Glomerular endothelial cell (primary cell): ENCODE measurements at places on chromosomes 12 and 14. TPM values are rescaled to one million over a fixed set of nuclear protein-coding genes. Genes with fewer than 3 reads are reported as not detected.
A peak's percentile ranks its signal among the peaks of the same experiment; 100 is the strongest.

ACRBP gene
- total RNA-seq, result 0.58 TPM in 1 of 2 replicates, not detected in the other

FAM222A gene
- total RNA-seq, result 0.99 and 1.0 TPM in 2 replicates

B3GNT4 gene
- not detected in 2 replicates for total RNA-seq

NR4A1 gene
- total RNA-seq, result 2.4 and 3.4 TPM in 2 replicates

CLMN gene
- total RNA-seq, result 2.6 and 3.0 TPM in 2 replicates

GALNT16 gene
- total RNA-seq, result 0.70 and 1.3 TPM in 2 replicates

DDX51 gene
- 9.9 and 16.0 TPM in 2 replicates for total RNA-seq

KLRC2 gene
- total RNA-seq, result not detected in 2 replicates

DNA sequence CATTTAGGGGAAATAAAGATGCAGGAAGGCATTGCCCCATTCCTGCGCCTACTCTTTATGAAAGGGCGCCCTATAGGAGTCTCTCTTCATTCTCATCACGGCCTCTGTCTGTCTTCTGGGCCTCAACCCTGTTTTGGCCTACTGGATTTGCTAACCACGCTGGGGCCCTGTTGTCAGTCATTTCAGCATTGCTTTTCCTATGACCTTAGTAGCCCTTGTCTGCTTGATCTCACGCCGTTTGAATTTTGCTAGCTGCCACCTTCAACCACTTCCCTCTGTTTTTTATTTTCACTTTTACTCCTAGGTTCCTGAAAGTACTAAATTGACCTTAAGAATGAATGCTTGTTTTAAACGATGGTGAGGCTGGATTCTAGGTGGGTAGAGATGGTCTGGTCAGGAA, 139.0 kb downstream of the SYNE2 start:
- DNase-seq, result no peak

DNA sequence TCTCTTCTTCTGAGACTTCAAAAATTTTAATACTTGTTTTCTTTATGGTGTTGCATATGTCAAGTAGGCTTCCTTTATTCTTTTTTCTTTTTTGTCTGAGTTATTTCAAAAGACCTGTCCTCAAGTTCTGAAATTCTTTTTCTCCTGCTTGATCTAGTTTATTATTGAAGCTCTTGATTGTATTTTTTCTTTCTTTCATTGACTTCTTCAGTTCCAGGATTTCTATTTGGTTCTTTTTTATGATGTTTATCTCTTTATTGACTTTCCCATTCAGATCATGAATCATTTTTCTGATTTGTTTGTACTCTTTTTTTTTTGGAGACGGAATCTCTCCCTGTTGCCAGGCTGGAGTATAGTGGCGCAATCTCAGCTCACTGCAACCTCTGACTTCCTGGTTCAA, 34.1 kb downstream of the IFT43 start:
- DNase-seq, result no peak

DNA sequence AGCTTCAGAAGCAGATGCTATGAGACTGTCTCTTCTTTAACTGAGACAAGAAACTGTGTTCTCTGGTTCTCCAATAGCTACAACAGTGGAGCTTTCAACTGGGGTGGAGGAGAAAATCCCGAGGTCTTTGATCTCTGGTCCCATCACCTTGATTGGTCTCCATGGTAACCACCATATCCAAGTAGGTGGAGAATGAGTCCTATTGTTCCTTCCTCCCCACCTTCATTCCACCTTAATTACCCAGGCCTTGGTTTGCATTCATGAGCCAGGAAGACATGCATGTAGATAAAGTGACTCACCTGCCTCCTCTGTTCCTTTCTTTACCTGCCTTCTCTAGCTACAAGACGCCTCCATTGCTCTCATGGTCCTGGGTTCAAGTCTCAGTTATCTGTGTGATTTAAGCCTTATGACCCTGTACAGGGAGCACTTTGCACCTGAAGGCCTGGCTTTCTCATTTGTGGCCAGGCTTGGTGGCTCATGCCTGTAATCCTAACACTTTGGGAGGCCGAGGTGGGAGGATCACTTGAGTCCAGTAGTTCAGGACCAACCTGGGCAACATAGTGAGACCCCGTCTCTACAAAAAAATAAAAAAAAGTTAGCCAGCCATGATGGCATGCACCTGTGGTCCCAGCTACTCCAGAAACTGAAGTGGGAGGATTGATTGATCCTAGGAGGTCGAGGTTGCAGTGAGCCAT, 157.7 kb upstream of the TBX3 start:
- no peak for DNase-seq

DNA sequence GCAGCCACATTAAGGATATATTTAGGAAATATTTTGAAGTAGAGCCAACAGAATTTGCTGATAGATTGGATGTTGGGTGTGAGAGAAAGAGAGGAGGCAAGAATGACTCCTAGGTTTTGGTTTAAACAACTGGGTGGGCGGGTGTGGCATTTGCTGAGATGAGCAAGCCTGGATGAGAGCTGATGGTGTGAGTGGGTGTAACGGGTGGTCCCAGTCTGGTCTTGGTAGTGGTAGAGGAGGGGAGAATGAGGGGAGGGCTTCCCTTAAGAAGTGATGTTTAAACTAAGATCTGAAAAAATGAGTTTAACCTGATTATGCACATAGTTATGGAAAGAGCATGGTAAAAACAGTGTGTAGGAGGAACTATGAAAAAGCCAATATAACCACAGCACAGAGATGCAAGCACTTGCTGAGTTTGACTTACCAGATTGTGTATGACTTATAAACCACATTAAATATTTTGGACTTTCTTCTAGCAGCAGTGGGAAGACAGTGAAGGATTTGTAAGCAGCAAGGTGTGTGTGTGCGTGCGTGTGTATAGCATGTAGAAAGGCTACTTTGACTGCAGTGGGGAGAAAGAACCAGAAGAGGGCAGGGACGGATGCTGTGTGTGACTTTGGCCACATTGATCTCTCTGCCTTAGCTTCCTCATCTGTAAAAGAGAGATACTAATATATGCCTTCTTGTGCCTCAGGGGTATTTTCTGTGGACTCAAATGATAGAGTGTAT, 139.7 kb downstream of the PRIMA1 start:
- DNase-seq, result no peak

GRCh38 chr12:79023261-79023660, 158.7 kb downstream of the SYT1 start:
- no peak for DNase-seq

GRCh38 chr12:76219806-76220205, 128.4 kb downstream of the BBS10 start:
- DNase-seq, result no peak

DNA sequence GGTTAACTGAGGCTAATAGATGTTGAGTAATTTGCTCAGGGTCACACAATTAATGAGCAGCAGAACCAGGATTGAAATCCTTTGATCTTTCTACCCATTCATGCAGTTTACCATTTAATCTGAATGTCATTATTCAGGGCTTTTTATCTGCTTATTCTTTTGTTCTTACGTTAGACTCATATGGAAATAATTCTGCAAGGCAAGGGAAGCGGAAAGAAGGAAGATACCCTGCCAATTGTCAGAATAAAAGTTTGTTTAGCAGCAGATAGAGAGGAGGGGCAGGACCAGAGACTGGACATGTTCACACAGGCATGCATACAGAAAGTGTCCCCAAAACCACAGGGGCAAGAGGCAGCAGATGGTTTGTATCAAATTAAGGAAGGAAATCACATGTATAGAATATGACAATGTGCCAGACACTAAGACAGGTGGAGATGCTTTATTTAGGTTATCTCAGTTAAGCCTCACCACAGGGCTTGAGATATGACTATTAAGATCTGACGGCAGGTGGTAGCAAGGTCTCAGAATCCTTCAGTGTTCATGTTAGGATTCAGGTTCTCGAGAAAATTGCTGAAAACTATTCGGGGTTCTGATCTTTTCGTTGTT, 29.8 kb downstream of the BRMS1L start:
- DNase-seq, result no peak

- DNase-seq, result no peak
Observed at GRCh38 chr14:64005822-64006221, 153.0 kb downstream of the SYNE2 start.

GRCh38 chr12:5969974-5970690, 25.1 kb upstream of the ANO2 start:
- no peak for DNase-seq

DNA sequence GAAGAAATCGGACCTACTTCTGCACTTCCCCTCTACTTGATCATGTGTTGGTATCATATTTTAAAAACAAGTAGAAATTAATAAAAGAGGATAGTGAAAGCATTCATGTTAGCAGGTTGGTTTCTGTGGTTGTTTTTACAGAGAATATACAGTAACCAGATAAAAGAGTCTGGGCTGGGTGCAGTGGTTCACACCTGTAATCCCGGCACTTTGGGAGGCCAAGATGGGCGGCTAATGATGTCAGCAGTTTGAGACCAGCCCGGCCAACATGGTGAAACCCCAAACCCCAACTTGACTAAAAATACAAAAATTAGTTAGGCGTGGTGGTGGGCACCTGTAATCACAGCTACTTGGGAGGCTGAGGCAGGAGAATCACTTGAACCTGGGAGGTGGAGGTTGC, 55.9 kb downstream of the LRP6 start:
- DNase-seq, result no peak

DNA sequence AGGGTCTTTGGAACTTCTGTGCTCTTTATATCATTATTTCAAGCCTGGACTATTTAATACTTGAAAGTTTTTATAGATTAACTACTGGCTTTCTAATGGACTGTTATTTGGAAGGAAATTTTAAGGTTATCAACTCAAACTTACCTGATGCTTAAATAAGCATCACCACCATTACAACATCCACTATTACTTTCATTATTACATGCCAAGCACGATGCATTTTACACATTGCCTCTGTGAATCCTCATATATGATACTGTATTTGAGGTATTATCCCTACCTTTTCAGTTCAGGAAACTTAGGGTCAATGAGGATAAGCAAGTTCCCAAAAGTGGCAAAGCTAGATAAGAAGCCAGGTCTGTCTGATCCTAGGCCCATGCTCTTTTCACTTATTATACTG, 12.4 kb downstream of the ZBTB1 start:
- DNase-seq, result no peak

GRCh38 chr12:109462868-109463692, 14.0 kb downstream of the KCTD10 start:
- DNase-seq, result peak; percentile 96

DNA sequence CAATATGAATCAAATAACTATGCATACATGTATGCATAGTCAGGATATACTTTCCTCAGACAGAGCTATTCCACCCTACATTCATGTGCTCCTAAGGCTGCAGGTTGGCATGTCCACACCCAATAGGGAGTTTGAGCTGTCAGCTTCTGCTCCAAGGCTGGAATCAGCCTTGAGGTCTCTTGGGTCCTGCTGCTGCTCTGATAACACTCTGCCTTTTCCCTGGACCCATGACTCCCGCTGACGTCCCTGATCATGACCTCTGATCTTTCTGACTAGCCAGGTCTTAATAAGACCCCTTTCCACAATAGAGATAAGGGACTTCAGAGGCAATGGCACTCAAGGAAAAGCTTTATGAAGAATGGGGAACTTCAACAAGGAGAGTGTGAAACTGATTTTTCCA, 5.7 kb downstream of the PITPNM2 start:
- DNase-seq, result no peak

DNA sequence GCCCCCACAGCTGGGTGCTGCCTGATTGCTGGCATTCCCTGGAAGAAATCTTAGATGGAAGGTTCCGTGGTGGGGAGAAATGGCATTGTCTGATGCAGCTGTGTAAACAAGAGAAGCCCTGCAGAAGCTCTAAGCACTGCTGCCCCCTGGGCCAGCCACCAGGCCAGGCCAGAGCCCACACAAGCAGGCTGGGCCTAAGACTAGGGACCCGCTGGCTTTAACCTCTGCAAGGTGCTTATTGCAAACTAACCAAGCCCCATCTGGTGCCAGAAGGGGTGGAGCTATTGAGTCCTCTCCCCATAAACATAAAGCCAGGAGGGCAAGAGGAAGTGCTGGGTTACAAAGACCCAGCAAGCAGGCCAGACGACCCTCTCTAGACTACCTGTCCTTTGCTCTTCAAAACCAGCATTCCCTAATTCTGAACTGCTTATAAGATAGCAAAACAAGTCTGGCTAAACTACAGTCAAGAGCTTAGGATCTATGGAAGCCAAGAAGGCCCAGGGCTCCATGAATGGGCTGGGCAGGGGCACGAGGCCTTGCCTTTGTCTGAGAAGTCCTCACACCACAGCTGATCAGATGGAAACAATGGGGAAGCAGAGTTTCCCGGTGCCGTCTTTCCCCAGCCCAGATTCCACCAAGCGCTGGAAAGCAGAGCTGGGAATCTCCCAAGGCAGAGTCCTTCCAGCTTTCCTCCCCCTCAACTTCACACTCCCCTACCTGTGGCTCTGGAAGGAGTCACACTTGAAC, 28.8 kb downstream of the P2RX4 start:
- no peak for DNase-seq

GRCh38 chr12:31589598-31589903, 1.4 kb downstream of the DENND5B start:
- DNase-seq, result no peak

DNA sequence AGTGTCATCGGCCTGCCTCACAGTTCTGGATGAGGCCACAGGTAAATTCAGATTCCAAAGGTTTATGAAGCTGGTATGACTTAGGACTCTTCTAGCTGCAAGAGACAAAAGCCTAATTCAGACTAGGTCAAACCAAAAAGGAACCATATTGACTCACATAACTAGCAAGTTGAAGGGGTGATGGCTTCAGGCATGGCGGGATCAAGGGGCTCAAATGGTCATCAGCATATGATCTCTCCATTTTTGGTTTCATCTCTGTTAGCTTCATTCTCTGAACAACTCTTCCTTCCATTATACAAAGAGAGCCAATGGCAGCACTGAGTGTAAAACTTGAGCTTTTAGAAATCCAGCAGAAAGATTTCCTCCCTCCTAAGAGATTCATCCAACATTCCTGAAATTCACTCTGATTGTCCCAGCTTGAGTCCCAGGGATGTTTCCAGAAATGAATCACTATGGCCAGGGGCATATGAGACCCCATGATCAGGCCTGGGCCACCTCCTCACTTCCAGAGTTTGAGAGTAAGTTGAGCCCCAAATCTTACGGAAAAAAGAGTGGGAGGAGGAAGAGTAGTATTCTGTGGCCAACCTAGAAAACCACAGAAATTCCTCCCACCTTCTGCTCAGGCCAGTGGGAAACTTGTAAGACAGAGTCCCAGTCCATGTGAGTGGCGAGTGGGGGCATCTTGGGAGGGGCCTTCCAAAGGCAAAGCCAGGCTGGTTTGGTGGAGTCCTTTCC, 2.0 kb upstream of the MAP1LC3B2 start:
- no peak for DNase-seq

- no peak for DNase-seq
Observed at GRCh38 chr12:41653386-41654326, 465.5 kb downstream of the PDZRN4 start.

- no peak for DNase-seq
Observed at GRCh38 chr14:75926431-75927115, 55.2 kb downstream of the TGFB3 start.
